ENCODE measurements at places on chromosomes 3 and 15.

DNA sequence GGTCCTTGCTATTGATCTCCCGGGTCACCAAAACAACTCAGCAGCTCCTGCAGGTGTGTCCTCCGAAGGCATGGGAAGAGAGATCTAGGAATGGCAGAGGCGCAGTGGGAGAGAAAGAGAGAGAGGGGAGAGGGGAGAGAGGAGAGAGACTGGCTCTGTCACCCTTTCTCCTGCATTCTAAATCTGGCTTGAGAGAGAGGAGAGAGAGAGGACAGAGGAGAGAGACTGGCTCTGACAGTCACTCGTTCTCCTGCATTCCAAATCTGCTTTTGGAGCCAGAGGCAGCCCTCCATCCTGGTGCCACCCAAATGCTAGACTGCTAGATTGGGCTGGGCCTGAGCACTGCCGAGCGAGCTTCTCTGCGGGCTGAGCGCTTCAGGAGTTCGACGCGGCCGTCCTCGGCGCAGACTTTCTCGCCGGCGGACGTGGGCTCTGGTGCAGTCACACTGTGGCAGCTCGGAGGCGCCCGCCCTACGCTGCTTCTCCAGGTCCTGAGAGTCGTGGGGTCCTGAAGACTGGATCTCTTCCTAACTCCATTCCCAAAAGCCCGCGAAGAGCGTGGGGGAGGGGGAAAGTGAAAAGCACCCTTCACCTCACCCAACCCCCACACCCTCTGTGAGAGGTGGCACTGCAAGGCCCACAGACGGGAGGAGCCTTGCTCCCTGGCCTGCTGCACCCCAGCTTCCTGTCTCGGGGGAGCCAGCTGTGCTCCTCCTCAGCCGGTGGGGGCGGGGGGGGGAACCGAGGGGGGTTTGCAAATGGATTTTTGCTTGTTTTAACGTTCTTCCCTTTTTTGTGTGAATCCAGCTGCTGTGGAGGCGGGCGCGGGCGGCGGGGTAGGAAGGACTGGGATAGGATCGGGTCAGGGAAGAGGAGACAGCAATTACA is 222.3 kb downstream of the MEIS2 start:
- peak; percentile 8 for ATAC-seq

DNA sequence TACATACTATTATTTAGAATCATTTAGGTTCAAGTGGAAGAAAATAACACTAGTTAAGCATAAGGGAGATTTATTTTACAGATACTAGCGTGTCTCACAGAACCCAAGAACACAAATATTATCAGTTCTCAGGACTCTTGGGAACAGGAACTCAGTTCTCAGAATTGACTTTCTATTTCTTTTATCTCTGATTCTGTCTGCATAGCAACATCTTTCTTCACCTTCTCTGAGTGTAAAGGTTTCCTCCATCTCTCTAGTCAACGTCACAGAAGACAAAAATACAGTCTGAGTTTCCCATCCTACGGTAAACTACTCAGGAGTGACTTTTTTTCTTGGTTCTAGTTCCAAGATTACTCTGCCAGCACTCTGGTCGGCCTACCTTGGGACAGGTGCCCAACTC is 220.0 kb downstream of the SV2B start:
- ATAC-seq, result no peak

DNA sequence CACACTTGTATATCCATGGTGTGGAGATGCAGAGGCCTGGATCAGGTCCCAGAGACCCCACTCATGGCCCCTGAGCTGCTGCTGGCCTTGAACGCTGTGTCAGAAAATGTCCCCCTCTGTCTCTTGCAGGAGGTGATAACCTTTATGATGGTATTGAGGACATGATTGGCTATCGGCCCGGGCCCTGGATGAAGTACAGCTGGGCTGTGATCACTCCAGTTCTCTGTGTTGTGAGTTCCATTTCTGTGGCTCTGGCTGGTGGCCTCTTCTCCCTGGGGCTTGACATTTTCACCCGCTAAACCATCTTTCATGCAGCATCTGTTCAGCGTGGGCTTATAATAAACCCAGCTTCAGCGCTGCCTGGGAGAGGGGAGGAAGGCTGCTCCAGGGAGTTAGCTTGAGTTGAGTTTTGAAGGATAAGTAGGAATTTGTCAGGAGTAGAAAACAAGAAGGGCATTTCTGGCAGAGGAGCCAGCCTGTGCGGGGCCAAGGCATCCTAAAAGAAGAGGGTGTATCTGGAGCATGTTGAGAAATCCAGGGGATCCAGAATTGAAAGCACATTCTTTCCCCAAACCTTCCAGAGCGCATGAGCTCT is 61.1 kb downstream of the GRIP2 start:
- ATAC-seq, result no peak

- ATAC-seq, result no peak
Measured at GRCh38 chr3:17213102-17213501, 328.3 kb downstream of the PLCL2 start.

DNA sequence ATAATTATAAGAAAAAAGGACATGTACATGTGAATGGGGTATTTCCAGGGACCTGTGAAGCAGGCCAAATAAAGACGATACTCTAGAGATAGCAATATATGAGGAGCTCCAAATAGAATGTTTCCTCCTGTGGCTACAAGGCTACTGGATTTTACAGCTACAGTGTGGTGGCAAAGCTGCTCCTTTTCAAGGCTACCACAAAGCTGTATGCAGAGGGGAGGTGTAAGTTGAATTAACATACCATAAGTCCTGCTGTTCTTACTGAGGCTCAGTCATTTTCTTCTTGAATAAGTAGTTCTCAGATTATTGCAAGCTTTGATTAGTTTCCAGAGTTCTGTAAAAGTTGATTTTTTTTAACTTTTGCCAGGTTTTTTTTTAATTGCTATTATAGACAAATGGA is 1184.6 kb upstream of the EPHA6 start:
- ATAC-seq, result no peak

GRCh38 chr3:9716801-9717555 is 13.3 kb downstream of the CPNE9 start:
- ATAC-seq, result no peak

- no peak for ATAC-seq
Measured at GRCh38 chr3:54764911-54765310, 162.9 kb downstream of the LRTM1 start.

DNA sequence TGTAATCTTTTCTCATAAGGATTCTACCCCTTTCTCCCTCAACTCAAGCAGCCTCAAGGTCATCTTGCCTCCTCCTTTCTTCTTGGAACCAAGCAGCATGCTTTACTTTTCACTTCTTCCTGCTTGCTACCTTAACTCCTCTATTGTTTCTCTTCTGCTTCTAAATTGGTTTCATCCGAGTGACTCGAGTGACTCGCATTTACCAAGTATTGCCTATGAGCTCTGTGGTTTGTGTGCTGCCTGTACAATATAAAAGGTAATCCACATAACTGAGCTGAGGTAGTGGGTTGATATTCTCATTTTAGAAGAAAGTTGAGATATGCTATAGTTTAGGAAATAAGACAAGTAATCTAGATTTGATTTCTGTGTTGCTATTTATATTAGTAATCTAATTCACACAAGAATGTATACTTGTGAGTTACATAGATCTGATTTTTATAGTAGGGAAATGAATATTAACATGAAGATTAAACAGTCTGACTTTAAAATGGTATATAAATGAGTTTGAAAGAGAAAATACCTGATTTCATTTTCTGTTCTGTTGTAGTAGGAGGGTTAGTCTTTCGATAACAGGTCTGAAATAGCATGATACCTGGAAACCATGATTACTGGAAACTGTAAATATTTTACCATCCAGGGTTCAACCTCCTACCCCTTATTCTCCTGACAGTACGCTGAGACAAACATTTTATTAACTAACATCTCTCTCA is 5.5 kb downstream of the HHLA2 start:
- no peak for ATAC-seq

DNA sequence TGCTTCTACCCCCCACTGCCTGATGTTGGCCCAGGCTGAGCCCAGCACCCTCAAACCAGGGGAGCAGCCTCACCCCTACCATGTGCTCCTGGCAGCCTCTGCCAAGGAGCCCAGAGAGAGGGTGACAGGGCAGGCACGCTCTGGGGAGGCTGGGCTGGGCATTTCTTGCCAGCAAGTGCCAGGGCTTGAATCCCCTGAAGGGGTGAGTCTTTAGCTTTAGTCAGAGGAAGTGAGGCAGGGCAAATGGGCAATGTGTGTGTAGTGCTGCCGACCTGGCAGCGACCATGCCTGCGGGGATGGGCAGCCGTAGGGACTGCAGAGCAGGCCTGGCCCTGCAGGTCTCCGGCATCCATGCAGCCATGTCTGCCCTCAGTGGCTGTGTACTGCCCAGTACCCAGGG is 18.1 kb downstream of the DUSP7 start:
- ATAC-seq, result no peak

DNA sequence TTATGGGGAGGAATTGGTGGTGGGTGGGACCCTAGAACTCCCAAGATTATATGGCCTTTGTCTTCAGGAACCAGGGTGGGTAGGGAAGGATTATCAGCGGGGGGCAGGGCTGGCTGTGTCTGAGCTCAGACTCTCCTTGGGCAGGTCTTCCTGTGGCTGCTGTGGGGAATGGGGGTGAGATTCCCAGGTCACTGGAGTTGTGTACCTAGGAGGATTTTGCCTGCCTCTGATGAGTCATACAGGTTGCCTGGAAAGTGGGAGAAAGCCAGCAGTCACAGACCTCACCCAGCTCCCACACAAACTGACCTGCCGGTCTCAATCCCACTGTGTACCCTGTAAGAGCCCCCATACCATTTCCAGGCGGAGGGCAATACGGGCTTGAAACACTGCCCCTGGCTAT is 209.9 kb upstream of the CNTN3 start:
- no peak for ATAC-seq

GRCh38 chr3:149941946-149942345 is 28.7 kb downstream of the PFN2 start:
- no peak for ATAC-seq

GRCh38 chr3:129625072-129625874 is 18.8 kb upstream of the PLXND1 start:
- no peak for ATAC-seq

- no peak for ATAC-seq
Measured at GRCh38 chr3:129370248-129370964, 58.0 kb downstream of the EFCAB12 start.

DNA sequence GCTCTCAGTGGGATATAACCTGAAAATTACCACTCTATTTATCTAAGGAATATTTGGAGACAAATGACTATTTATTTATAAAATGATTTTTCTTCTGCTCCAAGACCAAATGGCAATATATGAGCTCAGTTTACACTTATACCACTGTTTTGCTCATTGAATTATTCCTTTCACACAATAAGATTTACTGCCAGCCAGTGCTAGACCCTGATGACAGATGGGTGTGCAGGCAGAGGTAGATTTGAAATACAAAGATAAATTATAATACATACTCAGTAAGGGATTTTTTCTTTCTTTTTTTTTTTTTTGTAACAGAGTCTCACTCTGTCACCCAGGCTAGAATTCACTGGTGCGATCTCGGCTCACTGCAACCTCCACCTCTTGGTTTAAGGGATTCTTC is 980.3 kb downstream of the EPHA3 start:
- ATAC-seq, result no peak

DNA sequence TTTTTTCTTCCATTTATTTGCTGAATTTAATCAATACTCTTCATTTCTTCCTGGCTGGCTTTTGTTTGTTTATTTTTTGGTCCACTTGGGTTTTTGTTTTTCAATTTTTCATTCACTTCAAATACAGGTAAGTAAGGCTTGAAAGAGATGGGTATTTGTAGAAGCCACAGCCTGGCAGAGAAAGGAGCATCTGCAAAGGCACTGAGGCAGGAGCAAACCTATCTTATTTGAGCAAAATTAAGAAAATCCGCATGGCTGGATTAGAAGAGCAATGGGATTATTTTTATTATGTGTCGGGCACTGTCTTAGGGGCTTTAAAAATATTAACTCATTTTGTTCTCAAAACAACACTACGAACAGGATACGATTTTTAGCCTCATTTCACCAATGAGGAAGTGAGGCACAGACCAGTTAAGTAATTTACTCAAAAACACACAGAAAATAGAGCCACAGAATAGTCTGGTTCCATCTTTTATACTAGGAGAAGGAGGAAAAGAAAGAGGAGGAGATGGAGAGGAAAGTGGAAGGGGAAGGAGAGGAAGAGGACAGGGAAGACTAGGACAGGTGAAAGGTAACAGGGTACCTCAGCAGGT is 35.1 kb upstream of the CCDC80 start:
- ATAC-seq, result no peak

GRCh38 chr3:113985541-113985940 is 37.7 kb downstream of the ZDHHC23 start:
- no peak for ATAC-seq

- no peak for ATAC-seq
Measured at GRCh38 chr3:134903837-134904236, 108.8 kb downstream of the EPHB1 start.

GRCh38 chr3:123642182-123642956 is 57.5 kb upstream of the HACD2 start:
- peak; percentile 94 for ATAC-seq

GRCh38 chr3:136332776-136333175 is 82.6 kb downstream of the PCCB start:
- ATAC-seq, result peak; percentile 63

GRCh38 chr3:113117511-113118234 is 93.7 kb upstream of the BOC start:
- ATAC-seq, result peak; percentile 90

DNA sequence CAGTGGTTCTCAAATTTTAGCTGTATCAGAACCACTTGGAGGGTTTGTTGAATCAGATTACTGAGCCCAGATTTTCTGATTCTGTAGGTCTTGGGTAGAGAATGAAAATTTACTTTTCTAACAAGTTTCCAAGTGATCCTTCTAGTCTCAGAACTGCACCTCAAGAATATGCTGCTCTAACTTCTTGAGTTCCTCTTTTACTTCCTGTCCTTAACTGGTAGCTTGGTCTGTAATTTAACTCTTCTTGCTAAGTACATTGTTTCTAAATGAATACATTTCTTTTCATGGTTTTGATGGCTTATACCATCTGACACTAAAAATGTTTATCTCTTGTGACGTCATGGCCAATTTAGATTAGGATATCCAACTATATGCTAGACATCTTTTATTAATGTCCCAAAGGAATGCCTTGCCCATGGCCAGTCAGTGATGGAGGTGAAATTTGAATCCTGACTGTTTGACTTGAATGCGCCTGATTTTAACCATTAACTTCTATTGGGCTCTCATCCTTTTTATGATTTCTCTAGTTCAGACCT is 262.6 kb upstream of the NAALADL2 start:
- no peak for ATAC-seq

DNA sequence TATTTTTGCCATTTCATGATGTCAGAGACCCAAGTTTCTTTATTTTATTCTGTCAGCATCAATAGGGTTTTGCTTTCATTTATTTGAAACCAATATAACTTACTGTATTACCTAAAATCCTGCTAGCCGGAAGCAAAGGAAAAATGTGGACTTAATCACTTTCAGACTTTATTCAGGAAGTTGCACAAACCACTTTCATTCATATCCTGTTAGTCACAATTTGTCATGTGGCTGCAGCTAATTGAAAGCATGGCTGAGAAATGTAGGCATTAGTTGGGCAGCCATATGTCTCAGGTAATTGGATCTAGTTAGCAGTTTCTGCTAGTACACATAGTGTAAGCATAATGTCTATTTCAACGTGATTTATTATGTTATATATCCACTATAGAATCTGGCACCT is 462.3 kb upstream of the SGO1 start:
- peak; percentile 73 for ATAC-seq

DNA sequence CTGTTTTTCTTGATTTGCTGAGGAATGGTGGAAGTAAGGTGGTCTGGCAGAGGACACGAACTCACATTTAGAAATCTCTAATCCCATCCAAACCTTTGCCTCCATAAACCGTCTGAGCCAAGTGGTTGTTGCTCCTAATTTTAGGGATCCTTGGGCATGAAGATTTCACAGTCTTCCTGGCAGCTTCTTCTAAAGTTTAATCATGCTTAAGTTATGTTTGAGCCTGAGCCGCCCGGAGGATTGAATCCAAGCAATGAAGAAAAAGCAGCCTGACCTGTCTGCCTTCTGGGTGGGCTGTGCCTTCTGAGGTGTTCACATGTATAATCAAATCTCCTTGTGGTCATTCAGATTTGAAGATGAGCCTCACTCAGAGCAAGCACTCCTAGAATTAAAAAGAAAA is 249.0 kb downstream of the CD47 start:
- ATAC-seq, result no peak

All from SK-N-SH treated with all-trans-retinoic acid at 6 μM for 48 hours (cell line).